ENCODE measurements at places on chromosomes 5 and 9.

- no peak for DNase-seq
Measured at GRCh38 chr5:159415301-159415937, 85.1 kb upstream of the IL12B start.

GRCh38 chr5:73625944-73626811 lies at the start of gene ARHGEF28:
Gene ARHGEF28 (plus strand): TSS chr5:73626196. CDS start chr5:73684852, 58,656 bp downstream.
- peak; percentile 72 for DNase-seq

DNA sequence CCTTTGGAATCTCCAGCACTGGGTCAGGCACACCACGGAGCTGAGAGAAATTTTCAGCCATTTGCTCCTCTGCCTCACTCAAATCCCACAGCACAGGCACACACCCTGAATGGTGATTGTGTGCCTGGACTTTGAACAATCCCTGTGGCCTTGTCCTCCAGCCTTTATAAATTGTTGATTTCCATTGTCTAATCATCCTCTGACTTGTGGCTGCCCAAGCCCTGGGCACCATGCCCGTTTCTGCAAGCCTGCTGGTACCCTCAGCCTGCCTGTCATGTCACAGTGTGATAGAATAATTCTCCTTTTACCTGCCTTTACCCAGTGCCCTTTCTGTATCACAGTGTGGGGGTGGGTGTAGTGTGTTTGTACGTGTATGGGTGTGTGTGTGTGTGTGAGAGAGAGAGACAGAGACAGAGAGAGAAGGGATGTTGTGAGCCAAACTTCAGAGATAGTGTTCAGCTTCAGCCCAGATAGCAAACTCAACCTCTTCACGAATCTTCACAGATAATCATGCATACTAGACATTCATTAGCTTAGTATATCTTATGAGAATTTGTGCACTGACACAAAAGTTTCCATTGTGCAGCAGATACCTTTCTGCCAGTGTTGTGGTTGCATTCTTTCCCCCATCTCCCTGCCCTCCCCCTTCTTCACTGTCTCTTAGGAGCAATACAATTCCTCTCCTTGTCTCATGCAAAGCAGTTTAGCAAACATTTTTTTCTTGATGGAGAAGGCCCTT lies 27.8 kb upstream of the SLC44A1 start:
- no peak for DNase-seq

- no peak for DNase-seq
Measured at GRCh38 chr5:85813146-85813545, 804.6 kb upstream of the COX7C start.

DNA sequence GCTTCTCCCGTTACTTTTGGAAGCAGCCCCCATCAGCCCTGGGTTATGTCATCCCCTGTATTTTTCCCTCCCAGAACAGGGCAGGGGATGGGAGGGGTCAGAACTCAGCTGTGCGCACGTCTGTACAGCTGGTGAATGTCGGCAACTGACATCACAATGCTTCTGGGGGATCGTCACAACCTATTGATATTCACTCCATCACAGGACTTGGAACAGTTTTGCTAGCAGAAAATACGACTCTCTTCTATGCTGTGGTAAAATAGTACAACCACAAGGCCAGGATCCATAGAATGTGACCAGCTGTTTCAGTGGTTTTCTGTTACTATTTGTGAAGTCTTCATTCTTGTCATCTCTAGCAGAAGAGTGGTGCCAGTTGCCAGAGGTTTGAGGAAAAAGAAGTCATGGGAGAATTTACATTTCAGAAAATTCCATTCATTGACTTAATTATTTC lies 77.1 kb upstream of the KLF4 start:
- DNase-seq: no peak

DNA sequence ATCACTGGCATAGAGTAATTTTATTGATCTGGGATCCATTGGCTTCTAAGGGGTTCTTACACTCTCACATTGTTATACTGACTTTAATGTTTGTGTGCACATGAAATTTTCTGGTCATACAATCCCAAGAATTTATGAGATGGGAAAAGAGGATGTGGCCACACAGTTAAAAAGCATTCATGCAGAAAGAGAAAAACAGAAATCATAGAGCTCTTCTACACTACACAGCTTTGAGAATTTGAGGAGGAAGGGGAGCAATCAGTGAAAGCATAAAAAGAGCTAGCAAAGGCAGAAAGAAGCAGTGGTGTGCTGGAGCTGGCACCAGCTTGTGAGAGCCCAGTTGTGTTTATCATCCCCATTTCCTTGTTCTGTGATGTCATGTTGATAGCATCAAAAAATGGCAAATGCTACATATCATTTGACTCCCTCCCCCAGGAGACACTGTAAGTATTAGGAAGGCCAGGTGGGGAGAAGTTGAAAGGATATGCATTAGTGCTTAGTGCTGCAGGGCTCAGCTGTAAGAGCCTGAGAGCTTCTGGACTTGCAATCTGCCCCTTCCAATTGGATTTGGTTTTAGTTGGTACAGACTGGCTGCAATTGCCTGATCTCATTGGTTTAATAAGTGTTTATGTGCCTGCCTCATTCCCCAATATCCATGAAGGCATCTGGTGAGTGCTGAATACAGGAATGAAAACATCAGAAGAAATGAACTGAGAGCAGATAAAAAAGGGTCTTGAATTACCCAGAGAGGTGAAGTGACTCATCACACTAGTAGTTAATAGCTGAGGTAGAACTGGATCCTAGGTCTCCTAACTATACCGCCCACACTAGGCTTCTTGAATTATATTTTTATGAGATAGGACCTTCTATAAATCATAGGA lies 30.9 kb downstream of the RHOBTB3 start:
- peak; percentile 16 for DNase-seq

GRCh38 chr5:6461006-6461405 lies 12.3 kb downstream of the UBE2QL1 start:
- no peak for DNase-seq

- DNase-seq: no peak
Measured at GRCh38 chr9:25543806-25544205, 134.4 kb downstream of the TUSC1 start.

DNA sequence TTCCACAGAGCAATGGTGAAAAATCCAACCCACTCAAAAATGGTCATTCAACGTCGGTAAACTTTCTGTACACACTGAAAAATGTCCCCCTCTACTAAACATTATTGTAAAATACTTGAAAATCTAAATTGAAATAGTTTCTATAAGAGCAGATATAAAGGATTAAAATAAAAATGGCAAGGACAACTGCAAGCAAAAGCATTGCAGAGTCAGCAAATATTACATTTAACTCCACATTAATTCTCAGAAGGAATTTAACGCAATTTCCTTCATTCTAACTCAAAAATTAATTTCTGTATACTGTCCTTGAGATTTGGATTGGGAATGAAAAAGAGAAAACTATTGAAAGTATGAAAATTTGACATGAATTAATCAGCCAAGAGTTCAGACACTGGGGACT lies 64.4 kb upstream of the SSBP2 start:
- DNase-seq: no peak

DNA sequence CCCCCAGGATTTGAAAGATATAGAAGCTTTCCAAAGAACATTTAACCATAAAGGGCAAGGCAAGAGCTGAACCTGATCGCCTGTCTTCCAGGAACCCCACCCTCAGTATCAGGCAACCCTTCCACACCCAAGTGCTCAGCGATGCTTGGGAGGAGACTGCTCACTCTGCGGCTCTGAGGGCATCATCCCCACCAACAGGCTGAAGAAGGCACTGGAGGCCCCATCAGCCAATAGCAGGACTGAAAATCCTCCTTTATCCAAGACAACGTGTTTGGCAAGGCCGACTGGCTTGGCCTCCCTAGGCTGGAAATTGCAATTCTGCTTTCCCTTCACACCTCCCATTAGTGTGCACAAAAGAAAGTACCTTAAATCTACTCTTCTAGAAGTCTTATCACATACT lies 1.4 kb upstream of the PPP2CA start:
- peak; percentile 39 for DNase-seq

DNA sequence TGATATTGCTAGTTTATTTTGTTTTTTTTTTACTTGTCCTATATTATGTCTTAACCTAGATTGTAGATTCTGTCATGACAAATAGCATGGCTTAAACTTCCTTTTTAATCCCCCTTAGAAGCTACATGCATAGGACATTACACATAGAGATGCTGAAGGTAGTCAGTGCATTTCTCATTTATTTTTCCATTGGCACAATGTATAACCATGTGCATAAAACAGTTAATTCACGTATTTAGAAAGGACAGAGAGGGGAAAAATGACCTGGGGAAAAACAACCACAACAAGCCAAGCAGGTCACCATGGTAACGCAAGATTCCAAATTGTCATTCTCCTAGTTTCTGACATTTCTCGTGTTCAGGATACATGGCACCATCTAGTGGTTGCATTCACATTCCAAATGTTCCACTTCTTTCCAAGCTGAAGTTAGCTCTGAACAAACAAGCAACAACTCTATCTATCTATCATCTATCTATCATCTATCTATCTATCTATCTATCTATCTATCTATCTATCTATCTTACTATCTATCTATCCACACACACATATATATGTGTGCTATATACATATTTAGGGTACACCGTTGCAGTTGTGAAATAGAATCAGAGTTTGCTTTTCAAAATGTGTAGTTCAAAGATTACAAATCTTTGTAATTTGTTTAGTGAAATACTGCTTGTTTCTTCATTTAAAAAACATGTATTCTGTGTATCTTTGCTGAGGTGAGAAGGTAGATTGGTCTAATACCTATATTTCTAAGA lies 487.2 kb upstream of the ST8SIA4 start:
- DNase-seq: peak; percentile 14

GRCh38 chr9:111180811-111181210 lies 142.5 kb upstream of the LPAR1 start:
- no peak for DNase-seq

DNA sequence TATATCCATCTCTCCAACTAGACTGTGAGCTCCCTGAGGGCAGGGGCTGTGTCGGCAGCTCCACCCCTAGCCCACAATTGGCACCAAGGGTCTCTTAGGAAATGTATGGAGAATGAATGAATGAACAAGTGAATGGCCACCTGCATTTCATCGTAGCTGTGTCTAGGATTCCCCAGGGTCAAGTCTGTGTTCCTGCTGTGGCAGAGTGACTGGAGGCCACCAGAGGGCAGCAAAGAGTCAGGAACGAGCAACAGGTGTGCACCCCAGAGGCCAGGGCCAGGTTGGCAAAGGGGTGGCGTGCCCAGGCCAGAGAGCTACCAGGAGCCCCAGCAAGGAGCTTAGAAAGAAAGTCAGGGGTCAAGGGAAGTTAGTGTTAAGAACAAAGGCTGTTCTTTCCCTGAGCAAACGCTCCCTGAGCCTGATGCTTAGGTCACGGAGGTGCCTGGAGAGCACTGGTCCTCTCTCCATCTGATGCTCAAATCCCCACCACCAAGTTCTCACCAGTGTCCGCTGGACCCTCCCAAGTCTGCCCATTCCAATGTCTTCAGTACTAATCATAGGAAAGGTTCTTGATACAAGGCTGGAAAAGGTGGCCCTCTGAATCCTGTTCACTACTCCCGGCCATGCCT lies 160.7 kb downstream of the PAX5 start:
- peak; percentile 65 for DNase-seq
